Skin of body (tissue), 3 donors: ENCODE measurements at places on chromosomes 6 and 20. TPM values are rescaled to one million over a fixed set of nuclear protein-coding genes. Genes with fewer than 3 reads are reported as not detected.

The VSX1 gene
- total RNA-seq = 0.10 TPM

The ZSCAN23 gene
- total RNA-seq = 5.1 TPM

The OOEP gene
- not detected for total RNA-seq

The SLC12A5 gene
- total RNA-seq = 0.69 TPM

The SNX21 gene
- 22.8 TPM for total RNA-seq

The BTN1A1 gene
- total RNA-seq = not detected

The PSMB9 gene
- 7.3 TPM for total RNA-seq

The RBM24 gene
- total RNA-seq = 25.8 TPM

The MICB gene
- total RNA-seq = 1.2 TPM

The MMP24 gene
- total RNA-seq = 0.39 TPM

The NINL gene
- 15.7 TPM for total RNA-seq

The DYNLRB1 gene
- total RNA-seq = 60.1 TPM

The SYCP2 gene
- 5.8 TPM for total RNA-seq

The SOD2 gene
- total RNA-seq = 71.2 TPM

The BEND6 gene
- 5.6 TPM for total RNA-seq

DNA sequence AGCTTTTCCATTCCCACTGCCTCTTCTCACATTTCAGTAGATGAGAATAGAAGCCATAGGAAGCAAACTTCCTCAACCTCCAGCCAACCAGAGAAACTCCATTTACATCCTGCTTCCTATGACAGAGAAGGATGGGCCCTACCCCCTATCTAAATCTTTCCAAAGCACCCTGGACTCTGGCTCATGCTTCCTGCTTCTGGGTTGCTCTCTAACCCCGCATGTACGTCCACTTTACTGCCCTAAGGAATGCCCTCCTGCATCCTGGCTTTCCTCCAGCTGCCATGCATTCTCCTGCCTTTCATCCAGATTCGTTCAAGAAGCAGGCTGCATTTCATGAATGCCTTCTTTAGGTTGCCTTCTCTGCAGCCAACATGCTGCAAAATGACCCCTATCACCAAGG is 91.9 kb downstream of the FAM217A start:
- no peak for DNase-seq

- DNase-seq = no peak
These were observed 77.6 kb upstream of the STXBP5 start for GRCh38 chr6:147126618-147127022.

GRCh38 chr20:10478205-10478604 is 43.1 kb downstream of the SLX4IP start:
- no peak for DNase-seq

DNA sequence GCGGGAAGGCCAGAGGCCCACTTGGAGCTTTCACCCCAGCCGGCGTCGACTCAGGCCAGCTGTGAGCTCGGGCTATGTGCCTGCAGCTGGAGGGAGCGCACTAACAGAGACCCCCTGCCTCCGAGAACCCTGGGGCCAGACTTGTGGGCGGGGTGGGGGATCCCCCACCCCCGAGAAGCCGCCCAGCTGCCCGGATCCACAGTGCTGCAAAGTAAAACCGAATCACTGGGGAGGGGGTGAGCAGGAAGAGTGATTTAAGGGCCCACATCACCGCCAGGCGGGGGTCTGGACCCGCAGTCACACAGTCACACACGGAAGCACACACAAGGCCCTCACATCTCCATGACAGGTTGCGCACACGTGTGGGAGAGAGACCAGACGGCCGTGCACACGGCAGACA is 48.7 kb downstream of the KCNQ2 start:
- no peak for DNase-seq

DNA sequence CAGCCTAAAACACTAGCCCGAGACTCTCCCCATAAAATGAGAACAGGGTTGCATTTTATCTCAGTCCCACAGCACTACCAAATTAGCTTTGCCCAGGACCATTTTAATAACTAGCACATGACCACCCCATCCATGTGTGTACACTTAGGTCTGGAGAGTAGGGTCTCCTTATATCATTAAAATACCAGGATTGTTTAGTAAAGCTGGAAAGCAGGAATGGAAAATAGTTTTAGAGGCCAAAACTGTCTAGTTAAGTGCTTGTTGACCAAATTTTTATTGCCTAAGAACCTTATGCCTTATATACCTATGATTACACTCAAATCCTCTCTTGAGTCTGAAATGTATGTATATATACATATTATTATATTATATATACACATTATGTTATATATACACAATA is 608.4 kb downstream of the HDGFL1 start:
- DNase-seq = peak; percentile 30

DNA sequence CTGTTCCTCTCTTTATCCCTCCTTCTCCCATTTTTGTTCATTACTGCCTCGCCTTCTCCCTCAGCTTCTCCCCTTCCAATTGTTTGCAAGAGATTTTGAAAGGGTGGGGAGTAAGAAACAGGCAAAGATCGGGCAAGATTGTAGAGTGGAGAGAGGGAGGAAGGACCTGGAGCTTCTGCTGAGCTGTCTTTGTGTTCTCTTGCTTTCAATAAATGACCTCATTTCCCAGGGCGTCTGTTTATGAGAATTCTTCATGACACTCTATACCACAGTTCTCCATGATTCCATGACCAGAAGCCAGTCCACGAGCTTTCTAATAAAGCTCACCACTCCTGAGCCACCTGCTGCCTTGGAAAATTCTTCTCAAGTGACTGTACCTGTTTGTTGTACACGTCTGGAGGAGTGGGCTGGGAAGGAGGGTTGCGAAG is 50.0 kb upstream of the PLEKHG1 start:
- DNase-seq = no peak

DNA sequence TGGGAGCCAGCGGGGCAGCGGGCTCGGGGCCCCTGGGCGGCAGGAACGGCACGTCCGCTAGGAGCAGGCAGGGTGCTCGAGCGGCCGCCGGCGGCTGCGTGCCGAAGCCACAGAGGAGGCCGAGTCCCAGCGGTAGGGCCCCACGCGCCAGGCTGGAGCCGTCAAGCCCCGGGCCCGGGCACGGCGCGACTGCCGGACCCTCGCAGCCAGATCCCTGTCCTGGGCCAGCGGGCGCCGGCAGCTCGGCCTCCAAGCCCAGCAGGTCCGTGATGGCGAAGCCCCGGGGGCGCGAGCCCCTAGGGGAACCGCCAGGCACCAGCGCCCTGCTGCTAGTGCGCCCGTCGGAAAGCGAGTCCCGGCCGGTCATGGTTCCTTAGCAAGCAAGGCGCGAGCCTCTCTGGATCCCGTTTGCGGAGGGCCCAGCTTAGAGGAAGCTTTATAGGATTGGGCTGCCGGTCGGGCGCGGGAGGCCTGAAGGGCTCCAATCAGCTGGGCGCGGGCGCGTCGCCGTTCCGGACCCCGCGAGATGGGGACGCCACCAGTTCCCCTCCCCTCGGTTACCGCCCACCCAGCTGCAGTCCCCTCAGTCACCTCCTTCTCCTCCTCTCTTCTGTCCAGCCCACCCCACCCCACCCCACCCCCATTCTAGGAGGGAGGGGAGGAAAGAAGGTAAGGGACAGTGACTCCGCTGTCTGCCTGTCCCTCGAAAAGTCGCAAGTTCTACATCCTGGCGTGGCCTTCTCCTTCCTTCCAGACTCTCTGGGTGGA is at the start of gene VSX1:
VSX1 (minus strand) TSS at position 412 of the 768 bp plus-strand sequence; CDS start at position 367, 45 bp downstream.
- DNase-seq = no peak

GRCh38 chr6:40187535-40188144 is 253.4 kb upstream of the MOCS1 start:
- DNase-seq = no peak

- no peak for DNase-seq
These were observed 106.7 kb downstream of the ADGRB3 start for GRCh38 chr6:68741501-68742386.

DNA sequence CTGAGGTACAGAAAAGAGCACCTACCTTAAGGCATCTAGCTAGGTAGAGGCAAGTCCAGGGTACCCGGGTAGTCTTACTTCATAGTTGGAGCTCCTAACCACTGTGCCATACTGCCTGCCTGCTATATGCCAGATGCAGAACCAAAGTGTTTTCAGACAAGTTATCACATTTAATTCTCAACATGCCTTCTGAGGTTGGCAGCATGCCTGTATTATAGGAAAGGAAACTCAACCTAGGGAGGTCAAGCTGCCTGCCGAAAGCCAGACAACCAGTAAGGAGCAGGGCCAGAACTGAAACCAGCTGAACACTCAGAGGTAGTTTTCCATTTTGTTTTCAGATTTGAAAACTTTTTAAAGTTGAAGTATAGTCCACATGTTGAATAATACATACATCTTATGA is 5.4 kb downstream of the CTNNBL1 start:
- no peak for DNase-seq

GRCh38 chr20:34817072-34817471 is 8.4 kb downstream of the NCOA6 start:
- DNase-seq = no peak

GRCh38 chr6:97864826-97865225 is 581.8 kb upstream of the MMS22L start:
- DNase-seq = peak; percentile 32

DNA sequence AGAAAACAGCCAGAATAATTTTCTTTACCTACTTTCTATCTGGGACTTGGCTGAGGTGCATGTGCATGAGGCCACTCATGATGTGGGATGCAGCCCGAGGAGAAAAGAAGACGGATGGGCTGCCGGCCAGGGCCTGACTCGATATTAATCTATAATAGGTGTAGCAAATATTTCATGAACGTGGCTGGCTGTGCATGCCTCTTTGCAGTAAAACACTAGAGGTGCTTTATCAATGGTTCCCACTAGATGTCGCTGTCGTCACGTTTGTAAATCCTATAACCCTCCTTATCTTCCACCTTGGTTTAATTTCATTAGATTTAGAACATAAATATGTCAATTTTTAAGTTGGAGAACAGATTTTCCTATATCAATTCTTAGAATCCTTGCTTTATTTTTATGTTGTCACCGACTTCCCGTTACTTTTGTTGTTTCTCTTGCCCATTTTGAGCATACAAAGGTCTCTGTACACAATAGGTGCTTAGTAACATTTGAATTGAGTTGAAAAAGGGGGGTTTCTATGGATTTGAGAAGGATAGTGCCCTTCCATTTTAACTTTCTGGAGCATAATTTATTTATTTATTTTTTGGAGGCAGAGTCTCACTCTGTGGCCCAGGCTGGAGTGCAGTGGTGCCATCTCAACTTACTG is 19.6 kb upstream of the FERMT1 start:
- DNase-seq = peak; percentile 34

DNA sequence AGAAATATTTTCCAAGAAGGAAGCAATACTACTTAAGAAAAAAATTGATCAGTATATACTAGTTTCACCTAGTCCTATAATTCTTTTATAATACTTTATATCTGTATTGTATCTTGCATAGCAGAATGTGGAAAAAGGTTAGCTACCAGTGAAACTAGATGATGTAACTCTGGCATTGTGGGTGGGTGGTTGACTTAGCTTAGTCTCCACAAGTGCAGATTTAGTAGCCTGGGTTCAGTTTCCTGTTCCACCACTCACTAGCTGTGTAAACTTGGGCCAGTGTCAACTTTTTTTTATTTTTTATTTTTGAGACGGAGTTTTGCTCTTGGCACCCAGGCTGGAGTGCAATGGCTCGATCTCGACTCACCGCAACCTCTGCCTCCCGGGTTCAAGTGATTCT is 2.0 kb downstream of the MUC21 start:
- no peak for DNase-seq

DNA sequence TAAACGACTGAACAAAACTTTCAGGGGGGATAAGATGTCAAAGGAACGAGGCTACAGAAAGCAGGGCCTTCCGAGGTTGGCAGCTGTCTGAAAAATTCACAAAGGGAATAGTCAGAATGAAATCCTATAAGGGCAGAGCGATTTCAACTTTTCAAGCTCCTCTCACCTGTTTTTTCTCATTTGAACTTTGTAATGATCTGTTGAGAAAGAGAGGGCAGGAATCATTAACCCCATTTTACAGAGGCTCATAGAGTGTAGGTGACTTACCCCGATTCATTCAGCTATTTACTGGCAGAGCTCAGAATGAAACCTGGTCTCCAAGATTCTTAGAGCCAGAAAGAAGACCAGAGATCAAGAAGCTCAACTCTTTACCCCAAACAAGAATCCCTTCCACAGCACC is 266.1 kb upstream of the ARID1B start:
- DNase-seq = no peak

GRCh38 chr6:167795321-167795811 is 31.3 kb upstream of the AFDN start:
- DNase-seq = no peak

GRCh38 chr6:107560657-107561056 is 70.7 kb downstream of the SOBP start:
- DNase-seq = peak; percentile 64

GRCh38 chr20:37552415-37552814 is 24.7 kb upstream of the BLCAP start:
- no peak for DNase-seq
